ENCODE measurements at places on chromosomes 5 and 9. TPM values are rescaled to one million over a fixed set of nuclear protein-coding genes. Genes with fewer than 3 reads are reported as not detected.

Gene HMCN2
- under 0.01 TPM for total RNA-seq

Gene RNF208
- 1.3 TPM for total RNA-seq

Gene SLC2A6
- 6.5 TPM for total RNA-seq

Gene NIPAL4
- total RNA-seq = 0.81 TPM

DNA sequence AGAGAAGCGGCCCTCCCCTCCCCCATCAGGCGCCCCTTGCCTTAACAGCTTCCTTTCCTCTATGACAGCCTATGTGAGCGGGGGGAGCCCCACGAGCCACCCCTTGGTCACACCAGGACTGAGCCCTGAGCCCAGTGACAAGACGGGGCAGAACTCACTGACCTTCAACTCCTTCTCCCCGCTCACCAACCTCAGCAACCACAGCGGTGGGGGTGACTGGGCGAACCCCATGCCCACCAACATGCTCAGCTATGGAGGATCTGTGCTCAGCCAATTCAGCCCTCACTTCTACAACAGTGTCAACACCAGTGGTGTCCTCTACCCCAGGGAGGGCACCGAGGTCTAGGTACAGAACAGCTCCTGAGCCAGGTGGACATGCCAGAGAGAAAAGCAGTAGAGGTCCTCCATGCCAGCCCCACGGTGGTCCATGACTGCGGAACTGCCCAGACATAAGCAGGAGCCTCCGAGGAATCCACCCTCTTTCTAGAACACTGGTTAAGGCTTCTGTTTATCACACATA is 2.6 kb downstream of the FOXI1 start:
- DNase-seq = no peak

- no peak for DNase-seq
These were observed 10.4 kb upstream of the DNAJA1 start for GRCh38 chr9:33014665-33015014.

- DNase-seq = no peak
These were observed at the start of gene CTNND2 for GRCh38 chr5:11904265-11904906. TSS of gene CTNND2 (minus strand) at chr5:11904446. CDS start at chr5:11903853, 593 bp downstream.

GRCh38 chr5:37768371-37768770 is 71.5 kb downstream of the GDNF start:
- no peak for DNase-seq

GRCh38 chr9:28234133-28234893 is 661.0 kb upstream of the C9orf72 start:
- DNase-seq = no peak

DNA sequence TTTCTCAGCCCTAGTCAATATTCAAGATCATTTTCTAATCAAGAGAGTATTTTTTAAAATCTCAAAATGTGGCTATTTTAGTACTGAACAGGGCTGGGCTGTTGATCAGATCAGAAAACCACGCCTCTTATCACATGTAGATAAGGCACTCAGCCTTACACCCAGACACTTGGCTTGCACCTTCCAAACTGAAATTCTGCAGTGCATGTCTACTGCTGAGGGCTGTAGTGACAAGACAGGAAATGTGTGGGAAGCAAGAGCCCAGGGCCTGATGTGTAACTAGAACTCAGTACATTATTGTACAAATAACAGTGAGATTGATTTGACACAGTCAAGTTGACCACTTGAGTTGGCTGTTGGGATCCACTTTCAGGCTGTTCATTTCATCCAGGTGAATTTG is 48.6 kb downstream of the UBE2QL1 start:
- no peak for DNase-seq

DNA sequence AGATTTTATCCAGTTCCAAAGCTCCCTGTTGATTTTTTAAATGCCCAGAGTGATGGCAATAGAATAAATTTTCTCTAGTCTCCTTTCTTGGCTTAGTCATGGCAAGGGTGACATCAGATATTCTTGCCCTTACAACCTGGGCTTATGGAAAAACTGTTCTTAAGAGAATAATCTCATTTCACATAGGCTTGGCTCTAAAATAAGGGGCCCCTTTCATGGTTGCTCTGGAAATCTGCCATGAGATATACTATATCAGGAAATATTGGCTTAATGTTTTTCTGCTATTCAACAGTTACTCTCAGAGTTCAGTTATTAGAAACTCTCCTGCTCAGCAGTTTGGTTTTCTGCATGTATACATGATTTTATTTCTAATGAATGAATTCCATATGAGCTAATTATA is 7.8 kb downstream of the HMHB1 start:
- no peak for DNase-seq

DNA sequence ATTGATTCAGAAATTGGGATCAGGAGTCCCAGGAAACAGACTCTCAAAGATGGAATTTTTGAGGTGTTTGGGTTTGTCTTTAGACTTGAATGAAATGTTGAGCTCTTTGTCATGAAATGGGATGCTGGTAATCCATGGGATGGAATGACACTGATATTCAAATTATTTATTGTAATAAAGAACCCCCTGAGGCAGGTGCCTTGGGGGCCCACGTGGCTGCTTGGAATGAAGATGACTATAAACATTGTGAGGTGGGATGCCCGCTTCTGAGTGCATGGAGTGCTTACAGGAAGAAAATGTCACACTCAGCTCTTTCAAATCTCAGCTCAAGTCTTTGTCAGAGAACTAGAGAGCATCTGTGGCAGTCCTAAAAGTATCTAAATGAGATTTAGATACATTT is 9.6 kb upstream of the C1QTNF2 start:
- DNase-seq = no peak

All from hematopoietic multipotent progenitor cell (in vitro differentiated cells).